B cell (primary cell): ENCODE measurements at places on chromosomes 1 and 21. TPM values are rescaled to one million over a fixed set of nuclear protein-coding genes. Genes with fewer than 3 reads are reported as not detected.

Gene CNKSR1
- total RNA-seq: 3.7 and 4.7 TPM in 2 replicates

Gene ANKRD34A
- total RNA-seq: 1.8 and 2.8 TPM in 2 replicates

Gene DCST1
- not detected in 2 replicates for total RNA-seq

Gene RBP7
- total RNA-seq: not detected in 2 replicates

Gene LRRC71
- not detected in 2 replicates for total RNA-seq

Gene CASZ1
- 27.2 and 30.3 TPM in 2 replicates for total RNA-seq

Gene RCAN1
- 4.2 and 4.4 TPM in 2 replicates for total RNA-seq

Gene CHRM3
- not detected in 2 replicates for total RNA-seq

Gene NBPF20
- 9.7 and 11.7 TPM in 2 replicates for total RNA-seq

Gene KCTD3
- total RNA-seq: 2.3 and 2.6 TPM in 2 replicates
